CD4-positive, alpha-beta T cell treated with Interleukin-6 at 100 ng/mL for 8 hours (primary cell): ENCODE measurements at places on chromosomes 4 and X.

DNA sequence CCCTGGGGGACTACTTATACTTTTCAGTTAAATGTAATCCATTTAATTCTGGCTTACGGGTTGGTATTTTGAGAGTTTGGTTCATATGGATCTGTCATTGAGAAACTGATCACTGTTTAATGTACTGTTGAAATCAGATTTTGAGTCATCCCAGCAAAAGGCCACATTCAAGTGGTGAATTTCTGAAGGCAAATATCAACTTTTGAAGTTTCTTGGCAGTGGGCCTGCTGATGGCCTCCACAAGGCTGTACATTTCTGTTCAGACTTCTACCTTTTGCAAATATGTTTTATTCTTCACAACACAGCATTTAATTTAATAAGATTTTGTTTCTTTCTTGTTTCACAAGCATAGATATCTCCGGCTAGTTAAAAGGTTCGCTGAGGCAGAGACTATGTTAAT lies 138.7 kb downstream of the PDGFC start:
- no peak for DNase-seq

GRCh38 chr4:54372951-54373350 lies 143.9 kb downstream of the PDGFRA start:
- no peak for DNase-seq

DNA sequence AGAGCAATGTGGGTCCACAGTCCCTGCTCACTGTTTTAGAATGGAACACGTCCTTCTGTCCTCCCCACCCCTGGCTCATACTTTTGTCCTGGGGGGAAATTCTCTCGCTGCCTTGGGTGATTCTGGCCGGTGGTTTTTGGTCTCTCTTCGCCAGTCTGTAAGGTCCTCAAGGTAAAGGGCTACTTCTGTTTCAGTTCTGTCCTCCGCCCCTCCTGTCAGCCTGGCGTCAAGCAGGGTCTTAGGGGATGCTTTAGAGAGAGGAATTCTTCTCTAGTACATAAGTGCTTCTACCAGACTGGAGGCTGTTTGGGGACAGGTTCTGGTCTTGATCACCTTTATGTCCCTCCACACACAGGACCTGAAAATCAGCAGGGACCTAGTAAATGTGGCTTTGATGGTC lies 617 bp upstream of the MRFAP1L1 start:
- DNase-seq = no peak

DNA sequence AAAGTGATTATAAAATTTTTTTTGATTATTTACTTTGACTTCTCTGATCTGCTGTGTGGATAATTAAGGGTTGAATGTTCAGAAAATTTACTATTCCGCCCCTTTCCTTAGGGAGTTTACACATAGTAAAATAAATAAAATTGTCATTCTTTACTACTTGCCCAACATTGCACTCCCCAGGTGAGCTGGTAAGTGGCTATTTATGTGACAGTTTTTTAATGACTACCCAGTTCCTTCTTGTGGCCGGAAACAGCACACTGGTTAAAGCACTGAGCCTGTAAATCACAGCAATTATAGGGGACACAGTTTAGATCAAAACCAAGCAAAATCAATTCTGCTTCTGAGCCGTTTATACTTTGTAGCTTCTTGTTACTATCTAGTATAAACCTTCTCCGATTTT lies 158.1 kb downstream of the FHIP1A start:
- DNase-seq = no peak

GRCh38 chrX:75748431-75748830 lies 36.6 kb downstream of the MAGEE2 start:
- DNase-seq = no peak

DNA sequence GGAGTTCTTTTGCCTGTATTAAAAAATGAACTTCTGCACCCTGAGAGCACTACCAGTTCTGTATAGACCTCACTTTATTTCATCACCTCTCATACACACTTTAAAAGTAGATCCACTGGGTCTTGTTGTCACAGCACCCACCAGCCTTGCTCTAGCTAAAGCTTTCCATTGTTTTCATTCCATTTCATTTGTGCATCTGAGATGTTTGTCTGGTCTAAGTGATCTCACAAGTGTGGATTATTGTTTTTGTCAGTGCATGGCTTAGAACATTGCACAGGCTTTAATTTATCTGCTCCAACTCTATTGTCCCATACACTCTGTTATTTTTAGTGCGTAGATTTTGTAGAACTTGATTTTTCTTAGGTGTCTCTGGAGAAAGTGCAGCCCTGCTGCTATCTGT lies 1157.5 kb upstream of the PABPC4L start:
- DNase-seq = no peak

DNA sequence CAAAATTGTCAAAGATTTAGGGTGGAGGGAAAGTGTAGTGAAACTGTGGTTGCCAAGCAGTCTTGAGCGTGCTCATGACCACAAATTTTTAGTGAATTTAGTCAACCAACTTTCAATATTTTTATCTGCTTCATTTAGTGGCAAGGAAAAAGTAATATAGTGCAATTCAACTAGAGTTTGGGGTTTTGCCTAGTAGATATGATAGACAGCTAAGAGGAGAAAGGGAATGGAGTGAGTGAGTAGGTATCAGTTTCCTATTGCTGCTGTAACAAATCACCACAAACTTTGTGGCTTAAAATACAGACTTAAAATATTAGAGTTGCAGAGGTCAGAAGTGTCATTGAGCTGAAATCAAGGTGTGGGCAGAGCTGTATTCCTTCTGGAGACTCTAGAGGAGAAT lies 3.7 kb upstream of the CT47C1 start:
- DNase-seq = no peak

- no peak for DNase-seq
Measured at GRCh38 chrX:143472347-143472938, 44.8 kb downstream of the SPANXN3 start.

DNA sequence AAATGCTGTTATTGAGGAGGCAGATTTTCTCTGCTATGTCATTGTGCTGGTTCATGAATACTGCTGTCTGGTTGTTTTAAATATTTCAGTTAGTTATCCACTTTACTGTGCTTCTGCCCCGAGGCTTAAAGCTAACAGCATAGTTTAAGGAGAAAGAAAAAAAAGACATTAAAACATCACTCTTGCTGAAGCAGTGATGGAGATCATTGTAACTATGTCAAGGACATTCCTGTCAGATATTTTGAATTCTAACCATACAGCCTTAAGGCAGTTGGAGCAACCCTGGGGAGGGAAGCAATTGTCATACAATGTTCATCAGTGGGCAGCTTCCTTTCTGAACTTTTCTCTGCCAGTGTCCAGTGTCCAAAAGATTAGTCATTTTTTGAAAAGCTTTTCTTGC lies 199.0 kb upstream of the DDX53 start:
- DNase-seq = no peak

DNA sequence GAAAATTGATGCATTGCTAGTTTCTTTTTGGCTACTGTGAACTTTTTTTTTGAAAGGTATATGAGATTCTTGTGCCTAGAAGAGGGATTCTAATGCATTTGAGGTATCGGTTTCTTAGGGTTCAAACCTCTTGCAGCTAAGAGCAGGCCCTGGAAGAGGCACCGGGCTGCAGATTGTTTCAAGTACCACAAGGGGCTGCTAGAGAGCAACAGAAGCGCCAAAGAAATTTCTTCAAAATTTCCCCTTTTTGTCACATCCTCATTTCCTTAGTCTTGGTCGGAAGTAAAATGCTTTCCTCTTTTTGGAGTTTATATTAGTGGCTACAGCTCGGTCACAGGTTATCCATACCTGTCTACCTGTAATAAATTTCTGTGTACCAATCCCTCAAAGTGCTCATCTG lies 89.8 kb downstream of the PDGFRA start:
- no peak for DNase-seq

- DNase-seq = no peak
Measured at GRCh38 chrX:147403040-147403439, 508.7 kb upstream of the FMR1 start.

DNA sequence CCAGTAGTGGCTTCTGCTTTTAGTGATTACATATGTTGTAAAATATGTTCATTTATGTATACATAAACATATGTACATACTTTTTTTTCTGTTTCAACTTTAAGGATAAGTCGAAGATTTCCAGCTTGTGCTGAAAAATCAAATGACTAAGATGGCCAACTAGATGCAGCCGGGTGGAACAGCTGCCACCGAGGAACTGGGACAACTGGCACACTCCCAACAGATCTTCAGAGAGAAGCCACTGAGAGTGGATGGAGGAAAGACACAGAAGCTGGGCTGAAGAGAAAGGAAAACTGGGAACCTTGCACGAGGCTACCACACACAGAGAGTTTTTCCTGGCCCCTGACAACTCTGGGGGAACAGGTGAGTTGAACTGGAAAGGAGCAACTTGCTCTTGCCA lies 207.5 kb downstream of the FAM47B start:
- DNase-seq = no peak

DNA sequence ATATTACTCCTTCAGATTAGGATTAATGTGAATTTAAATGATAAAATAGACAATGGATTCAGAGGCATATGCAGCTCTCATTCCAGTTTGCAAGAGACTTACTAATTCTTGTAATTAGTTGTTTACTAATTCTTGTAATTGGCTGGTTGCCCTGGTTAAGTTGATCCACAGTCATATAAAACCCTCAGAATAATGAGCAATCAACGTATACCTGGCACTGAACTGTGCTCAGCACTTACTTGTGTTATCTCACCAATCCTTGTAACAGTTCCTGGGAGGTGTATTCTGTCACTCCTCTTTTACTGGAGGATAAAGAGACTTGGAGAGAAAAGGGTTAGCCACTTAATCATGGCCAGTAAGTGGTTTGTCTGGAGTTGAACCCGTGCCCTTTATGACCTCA lies 10.5 kb downstream of the HERC5 start:
- DNase-seq = no peak

- DNase-seq = no peak
Measured at GRCh38 chrX:43646800-43647199, 9.3 kb upstream of the MAOA start.

- no peak for DNase-seq
Measured at GRCh38 chr4:20298986-20299385, 47.3 kb downstream of the SLIT2 start.

GRCh38 chr4:172946503-172946902 lies 222.1 kb upstream of the GALNT7 start:
- DNase-seq = no peak

DNA sequence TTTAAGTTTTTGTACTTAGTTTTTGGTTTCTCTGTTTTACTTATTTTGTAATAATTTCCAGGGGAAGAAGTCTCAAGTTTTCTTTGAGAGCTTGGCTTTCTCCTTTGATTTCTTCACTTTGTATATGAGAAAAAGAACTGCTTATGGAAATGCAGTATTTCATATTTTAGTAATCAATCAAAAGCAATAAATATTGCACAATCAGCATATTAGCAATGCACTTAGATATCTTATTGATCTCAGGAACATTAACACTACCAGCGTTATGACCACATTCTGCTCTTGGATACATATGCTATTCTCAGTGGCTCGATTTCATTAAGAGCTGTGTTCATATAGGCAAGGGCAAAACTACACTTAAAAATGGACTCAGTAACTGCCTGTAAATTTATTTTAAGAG lies 381.0 kb upstream of the DMD start:
- no peak for DNase-seq

DNA sequence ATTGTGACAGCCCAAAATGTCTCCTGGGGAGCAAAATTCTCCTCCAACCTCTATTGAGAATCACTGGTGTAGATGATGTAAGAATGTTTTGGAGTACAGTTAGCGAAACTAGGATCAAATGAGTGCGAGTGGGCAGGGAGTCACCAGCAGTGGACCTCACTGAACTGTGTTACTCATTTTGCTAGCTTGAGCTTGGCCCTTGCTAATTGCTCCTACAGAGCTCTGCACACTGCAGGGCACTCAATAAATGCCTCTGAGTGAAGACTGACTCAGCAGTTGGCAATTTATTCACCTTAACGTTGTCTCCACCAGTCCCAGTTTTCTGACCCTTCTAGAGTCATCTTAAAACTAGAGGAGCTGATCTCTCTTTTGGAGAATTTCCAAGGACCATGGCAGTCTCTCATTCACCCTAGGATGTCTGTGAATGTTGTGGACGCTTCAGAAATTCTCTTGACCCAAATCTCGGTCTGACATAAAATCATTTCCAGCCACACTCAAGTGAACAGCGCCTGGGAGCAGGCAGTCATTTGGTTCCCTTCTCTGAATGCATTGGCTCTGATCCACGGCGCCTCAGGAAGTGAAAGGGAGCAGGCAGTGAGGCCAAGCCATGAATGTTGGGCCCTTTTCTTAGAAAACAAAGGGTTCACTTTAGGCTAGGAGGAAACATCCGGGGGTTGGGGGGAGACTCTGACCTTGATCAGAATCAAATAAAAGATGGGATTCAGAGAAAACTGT lies 148.1 kb downstream of the NWD2 start:
- no peak for DNase-seq

- DNase-seq = no peak
Measured at GRCh38 chrX:439719-440118, 53.0 kb upstream of the PPP2R3B start.

GRCh38 chrX:6849716-6850414 lies 297.6 kb upstream of the STS start:
- no peak for DNase-seq

DNA sequence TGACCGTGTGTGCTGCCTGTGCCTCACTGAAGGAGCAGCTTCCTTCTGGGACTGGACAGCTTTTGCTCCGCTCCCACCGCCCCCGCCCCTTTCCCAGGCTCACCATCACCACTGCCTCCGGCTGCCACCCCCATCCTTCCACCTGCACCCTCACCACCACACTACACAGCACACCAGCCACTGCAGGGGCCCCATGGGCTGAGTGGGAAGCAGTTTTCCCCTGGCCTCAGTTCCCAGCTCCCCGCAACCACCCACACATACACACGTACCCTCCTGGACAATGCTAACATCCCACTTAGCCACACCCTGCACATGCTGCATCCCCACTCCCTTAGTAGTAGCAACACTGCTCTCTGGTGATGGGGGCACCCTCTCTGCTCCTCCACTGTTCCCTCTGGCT lies 29.6 kb upstream of the COX18 start:
- no peak for DNase-seq

DNA sequence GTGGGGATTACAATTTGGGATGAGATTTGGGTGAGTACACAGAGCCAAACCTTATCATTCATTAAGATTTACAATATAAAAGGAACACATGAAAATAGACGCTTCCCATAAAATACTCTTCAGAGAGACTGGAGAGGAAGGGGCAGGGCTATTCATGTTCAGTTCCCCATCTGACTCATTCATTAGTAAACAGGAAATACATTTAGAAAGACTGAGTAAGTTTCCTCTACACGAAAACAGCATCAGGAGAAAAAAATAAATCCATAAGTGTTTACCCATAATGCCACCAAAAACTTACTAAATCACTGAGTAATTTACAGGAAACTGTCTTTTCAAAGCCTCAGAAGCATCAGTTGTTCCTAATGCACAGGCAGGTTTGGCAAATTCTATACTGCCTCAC lies 255.4 kb upstream of the CXorf51A start:
- DNase-seq = no peak

- DNase-seq = no peak
Measured at GRCh38 chrX:50072110-50072509, 128.7 kb downstream of the AKAP4 start.
